ENCODE measurements at places on chromosomes 5 and 9.

DNA sequence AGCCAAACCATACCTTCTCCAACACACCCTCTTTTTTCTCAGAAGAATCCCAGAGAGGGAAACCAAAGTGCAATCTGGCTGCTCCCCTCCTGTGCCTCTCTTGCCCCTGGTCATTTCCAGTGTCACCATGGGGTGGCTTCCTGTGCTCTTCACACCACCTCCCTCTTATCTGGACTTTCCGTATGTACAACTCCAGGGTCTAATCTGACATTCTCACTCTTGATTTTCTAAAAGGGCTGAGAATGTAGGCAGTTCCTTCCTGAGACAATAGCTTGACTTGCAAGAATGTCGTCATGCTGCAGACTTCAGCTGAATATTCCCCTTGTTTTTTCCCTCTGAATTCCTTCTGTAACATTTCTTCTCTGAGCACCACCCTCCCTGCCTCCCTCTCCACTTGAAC, 110.2 kb downstream of the FBXL7 start:
- DNase-seq = no peak

DNA sequence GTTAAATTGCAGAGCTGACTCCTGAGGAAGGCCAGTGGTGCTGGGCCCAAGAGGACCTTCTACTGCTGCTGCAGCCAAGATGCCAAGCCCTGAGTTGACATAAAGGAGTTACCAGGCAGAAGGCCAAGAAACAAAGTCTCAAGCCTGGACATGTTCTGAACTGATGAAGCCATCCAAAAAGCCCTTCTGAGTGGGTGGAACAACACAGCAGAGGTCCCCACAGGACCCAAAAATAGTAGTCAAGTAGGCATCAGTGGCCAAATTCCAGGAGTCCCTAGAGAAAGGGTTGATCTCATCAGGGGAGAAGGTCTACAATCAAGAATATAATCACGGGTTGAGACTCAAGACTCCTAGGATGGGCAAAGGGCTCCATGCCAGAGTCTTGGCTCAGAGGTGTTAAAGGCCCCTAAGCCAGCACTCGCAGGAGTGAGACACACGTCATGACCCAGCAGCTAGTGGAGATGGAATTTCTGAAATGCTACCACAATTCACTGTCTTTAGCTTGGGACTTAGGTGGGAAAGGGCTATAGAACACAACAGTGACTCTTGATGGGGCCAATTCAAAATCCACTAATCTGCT, 119.7 kb downstream of the FANCC start:
- DNase-seq = no peak

DNA sequence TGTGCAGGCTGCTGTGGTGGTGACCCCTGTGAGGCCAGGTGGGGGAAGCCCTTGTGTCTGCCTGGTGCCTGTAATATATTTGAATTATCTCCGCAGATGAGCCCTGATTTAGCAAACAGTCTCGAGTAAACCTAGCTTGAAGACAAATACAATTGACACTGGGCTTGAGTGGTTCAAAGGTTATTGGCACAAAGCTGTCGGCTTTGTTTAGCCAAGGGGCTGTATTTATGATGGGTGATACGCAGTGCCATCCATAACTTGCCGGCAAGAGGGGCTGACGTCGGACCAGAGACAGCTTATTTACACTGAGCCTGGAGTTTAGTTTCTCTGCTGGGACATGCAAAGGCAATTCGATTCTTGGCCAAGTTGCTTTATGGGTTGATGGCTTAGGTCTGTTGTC, 20.0 kb upstream of the PITX1 start:
- no peak for DNase-seq

DNA sequence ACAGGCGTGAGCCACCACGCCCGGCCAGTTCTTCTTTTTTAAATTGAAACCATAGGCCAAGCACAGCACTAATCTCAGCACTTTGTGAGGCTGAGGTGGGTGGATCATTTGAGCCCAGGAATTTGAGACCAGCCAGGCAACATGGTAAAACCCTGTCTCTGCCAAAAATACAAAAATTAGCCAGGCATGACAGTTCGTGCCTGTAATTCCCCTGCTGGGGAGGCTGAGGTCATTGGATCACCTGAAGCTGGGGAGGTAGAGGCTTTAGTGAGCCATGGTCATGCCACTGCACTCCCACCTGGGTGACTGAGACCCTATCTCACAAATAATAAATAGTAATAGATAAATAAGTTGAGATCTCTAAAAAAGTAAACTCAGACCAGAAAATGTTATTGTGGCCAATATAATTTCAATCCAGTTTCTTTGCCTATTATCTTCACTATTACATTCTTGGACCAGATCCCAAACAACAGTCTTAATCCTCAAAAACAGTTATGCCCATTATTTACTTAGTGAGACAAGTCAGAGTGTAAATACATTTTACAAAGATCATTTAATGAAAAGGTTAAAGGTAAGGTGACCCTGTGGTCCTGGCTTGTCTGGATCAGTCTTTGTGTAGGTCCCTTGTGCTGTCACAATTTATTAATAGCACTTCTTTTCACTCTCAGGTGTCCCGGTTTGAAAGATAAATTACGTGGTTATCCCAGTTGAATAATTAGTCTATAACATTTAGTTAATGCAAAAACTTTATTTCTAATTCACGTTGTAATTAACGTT, 53.6 kb downstream of the RAB24 start:
- no peak for DNase-seq

GRCh38 chr5:75654693-75655295, 43.5 kb downstream of the ANKDD1B start:
- DNase-seq = no peak

- DNase-seq = no peak
These were observed 31.6 kb downstream of the CDH6 start for GRCh38 chr5:31225118-31225517.

DNA sequence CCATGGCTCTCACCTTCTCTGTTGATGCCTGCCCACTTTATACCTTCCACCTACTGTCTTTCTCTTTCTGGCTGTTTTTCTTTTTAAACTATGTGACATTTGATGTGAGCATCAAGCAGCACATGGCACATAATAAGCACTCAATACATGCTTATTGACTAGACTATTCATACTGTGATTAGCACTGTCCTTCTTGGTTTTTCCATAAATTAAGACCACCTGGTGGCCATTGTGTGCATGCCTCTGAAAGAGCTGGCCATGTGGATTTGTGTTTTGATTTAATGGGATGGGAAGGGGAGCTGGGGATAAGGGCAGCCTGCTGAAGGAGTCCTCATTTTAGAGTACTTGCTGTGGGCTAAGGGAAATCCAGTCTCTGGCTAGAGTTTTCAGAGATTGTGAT, 79.4 kb downstream of the ARHGEF28 start:
- DNase-seq = no peak

- no peak for DNase-seq
These were observed 23.1 kb upstream of the ERCC6L2 start for GRCh38 chr9:95852059-95853032.

DNA sequence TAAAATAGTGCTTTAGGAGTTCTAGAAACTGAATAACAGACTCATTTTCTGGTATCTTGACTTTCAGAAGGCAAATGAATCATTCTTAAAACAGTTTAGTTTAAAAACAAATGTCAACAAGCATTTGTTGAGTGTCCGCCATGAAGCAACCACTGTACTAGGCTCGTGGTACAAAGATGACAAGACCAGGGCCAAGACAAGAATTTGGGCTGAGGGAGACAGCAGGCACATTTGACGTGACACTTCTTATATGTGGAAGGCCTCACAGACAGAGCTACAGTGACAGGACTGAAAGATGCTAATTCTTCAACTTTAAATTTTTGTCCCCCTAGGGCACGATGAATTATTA, 14.4 kb upstream of the ZNF131 start:
- no peak for DNase-seq

DNA sequence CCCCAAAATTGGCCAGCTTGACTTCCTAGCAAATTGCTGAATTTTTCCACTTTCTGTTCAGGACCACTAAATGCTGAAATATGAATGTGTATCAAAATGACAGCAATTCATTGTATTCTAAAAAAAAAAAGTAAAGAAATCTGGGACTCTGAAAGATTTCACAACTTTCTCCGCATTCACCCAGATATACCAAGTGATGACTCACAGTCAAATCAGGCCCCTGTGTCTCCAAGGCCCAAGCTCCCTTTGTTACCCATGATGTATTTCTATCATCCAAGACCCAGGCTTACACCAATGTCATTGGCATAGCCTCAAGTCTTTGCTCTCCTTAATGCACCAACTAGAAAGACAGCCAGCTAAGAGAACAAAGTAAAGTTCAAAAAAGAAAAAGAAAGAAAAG, 493.9 kb downstream of the NTRK2 start:
- no peak for DNase-seq

GRCh38 chr5:149635394-149635793, 54.1 kb downstream of the ARHGEF37 start:
- no peak for DNase-seq

GRCh38 chr5:178314061-178314660, 81.6 kb upstream of the PHYKPL start:
- DNase-seq = no peak

GRCh38 chr5:58025809-58026208, 434.1 kb downstream of the PLK2 start:
- DNase-seq = no peak

DNA sequence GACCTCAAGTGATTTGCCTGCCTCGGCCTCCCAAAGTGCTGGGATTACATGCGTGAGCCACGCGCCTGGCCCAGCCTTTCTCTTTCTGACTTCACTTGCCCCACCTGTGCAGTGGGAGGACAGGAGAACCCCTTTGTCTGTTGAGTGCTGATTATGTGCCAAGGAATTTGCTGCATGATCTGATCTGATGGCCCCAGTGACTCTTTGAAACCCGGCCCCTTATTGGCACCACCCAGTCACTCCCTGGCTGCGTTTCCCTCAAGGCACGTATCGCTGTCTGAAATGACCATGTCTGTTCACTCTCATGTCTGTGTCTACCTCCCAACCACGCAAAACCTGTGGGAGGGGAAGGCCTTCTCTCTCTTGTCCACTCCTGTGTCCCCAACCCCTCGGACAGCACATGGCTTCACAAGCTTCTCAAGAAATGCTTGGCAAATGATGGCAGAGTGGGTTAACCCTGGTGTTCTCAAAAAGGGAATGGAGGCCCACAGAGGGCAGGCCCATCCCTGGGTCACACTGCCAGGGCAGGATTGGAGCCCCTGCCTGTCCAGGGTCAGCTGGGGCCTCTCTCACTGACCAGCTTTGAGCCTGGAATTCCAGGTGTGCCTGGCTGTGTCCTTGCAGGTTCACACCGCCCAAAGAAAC, 21.9 kb downstream of the NEK6 start:
- no peak for DNase-seq

DNA sequence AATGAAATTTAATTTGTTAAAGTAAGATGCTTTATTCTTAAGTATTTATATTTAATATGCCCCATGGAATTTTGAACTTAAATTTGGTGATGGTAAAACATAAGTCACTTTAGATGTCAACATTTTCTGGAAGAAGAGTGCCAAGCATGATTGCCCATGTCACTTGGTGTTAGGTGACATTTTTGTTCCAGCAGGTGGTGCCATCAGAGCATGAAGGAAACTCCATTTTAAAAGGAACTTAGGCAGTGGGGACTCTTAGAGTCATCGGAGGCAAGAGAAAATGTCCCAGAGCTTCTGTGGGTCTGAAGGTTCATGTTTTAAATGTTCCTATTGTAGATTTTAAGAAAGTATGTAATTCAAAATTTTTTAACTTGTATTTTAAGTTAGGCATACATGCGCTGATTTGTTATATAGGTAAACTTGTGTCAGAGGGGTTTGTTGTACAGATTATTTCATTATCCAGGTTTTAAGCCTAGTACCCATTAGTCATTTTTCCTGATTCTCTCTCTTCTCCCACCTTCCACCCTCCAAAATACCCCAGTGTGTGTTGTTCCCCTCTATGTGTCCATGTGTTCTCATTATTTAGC, 789.3 kb downstream of the SEMA5A start:
- DNase-seq = no peak

GRCh38 chr9:112015736-112016135, 119.1 kb downstream of the UGCG start:
- DNase-seq = no peak

DNA sequence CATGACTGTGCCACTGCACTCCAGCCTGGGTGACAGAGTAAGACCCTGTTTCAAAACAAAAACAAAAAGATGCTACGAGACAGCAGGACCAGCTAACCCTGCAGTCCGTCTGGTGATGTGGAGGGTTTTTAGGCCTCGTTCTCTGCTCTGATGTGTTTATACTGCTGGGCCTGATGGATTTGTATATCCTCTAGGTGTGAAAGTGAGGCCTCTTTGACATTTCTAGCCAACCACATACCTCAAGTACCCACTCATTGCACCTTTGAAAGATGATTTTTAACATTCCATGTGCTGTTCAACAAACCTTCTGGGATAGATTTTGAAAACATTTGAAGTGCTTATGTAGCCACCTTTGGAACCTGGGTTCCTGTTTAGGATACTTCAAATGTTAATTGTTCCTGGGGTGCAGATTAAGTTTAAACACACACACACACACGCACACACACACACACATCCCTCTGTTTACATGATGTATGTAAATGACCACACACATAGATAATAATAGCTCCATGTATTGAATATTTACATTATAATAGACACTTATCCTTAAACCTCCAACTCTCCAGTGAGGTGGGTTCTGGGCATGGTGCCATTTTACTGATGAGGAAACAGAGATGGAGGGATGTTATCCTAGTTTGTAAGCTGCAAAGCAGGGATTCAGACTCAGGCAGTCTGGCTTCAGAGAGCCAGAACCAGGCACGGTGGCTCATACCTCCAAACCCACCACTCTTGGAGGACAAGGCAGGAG, 48.8 kb upstream of the GOLPH3 start:
- no peak for DNase-seq

DNA sequence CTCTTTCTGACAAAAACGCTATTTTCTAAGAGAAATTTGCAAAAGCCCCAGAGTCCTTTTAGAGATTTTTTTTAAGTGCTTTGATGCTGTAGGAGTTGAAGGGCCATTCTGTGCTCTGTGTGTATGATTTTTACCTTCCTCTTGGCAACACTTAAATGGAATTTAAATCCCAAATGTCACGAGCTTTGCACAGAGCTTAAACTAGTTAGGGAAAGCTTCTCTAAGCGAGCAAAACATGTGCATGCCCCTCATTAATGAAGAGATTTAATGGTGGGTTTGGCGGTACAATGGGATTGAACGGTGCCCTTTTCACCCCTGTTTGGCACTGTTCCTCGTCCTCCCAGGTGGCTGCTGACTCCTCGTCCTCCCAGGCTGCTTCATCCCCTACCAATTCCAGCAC, 220.7 kb downstream of the DRD1 start:
- no peak for DNase-seq

DNA sequence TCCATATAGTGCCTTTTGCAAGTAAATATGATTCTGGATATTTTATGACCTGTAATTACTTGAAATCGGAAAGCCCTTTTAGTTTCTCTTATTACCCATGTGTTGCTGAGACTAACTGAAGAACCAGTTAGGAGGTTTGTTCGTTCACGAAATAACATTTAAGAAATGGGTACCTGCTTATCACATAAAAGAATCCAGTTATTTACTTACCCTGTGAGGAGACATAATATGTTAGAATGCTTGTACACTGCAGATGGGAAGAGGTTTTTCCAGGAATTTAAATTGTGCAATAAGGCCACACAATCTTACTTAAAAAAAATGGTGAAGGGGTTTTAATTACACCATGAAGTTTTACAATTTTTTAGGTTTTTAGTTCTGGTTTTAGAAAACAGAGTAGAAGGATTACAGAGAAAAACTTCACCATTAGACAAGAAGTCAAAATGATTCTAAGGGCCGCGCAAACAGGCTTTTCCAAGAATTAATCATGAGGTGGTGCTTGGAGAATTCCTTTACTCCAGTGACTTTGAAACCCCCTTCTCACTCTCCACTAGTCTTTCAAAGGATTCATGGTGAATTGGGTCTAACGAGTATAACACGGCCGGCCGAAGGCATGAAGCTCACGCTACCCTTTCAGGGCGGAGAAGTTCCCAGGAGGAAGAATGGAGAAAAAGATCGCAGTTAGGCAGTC, 1.1 kb upstream of the PTGER4 start:
- no peak for DNase-seq

- DNase-seq = no peak
These were observed 842 bp upstream of the GTF3C5 start for GRCh38 chr9:133029994-133030316.
